G401 (cell line): ENCODE measurements at places on chromosomes 6 and 20. TPM values are rescaled to one million over a fixed set of nuclear protein-coding genes. Genes with fewer than 3 reads are reported as not detected.

The CLPSL1 gene
- total RNA-seq, result not detected in 2 replicates

The OLIG3 gene
- total RNA-seq, result not detected in 2 replicates

The MAPK13 gene
- 0.07 and 0.12 TPM in 2 replicates for total RNA-seq

The TNFRSF6B gene
- not detected in 2 replicates for total RNA-seq

The CHRNA4 gene
- 0.37 and 1.4 TPM in 2 replicates for total RNA-seq

The EYS gene
- not detected in 2 replicates for total RNA-seq
